ENCODE measurements at places on chromosomes 1 and 21.

DNA sequence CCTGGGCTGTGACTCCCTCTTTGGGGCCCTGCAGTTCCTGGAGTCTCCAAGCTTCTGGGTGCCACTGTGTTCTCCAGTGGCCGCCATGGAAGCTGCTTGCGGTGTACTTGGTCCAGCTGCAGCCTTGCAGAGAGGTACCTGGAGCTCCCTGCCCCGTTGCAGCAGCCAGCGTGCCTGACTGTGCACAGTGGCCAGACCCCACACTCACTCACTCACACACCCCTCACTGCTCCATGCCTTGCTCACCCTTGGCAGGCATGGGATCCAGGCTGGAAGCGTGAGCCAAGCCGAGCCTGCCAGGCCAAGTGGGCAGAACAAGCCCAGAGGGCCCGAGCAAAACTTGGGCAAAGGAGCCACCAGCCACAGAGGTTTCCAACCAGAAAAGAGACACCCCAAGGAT is 43.0 kb downstream of the MATN1 start:
- no peak for DNase-seq

DNA sequence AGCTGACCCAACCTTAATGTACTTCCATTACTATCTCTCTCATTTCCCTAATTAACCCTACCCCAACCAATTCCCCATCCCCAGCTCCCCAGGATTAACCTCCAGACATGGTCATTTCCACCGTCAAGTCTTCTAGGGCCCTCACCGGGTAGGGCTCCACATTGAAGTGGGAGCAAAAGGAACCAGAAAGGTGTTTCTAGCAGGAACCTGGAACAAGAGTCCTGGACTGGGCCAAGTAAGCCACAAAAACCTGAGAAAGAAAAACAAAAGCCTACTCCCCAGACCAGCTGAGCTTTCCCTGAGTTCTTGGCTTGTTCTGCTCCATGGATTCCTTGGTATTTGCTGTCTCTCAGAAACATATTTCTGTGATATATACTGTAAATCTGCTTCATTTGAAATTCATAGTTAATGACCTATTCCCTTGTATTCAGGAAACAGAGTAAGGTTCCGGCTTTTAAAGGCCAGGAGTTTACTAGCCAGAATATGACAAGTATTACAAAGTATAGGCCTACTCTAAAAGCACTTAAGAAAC is 58.4 kb downstream of the SYF2 start:
- DNase-seq: no peak

- DNase-seq: peak; percentile 81
Measured at GRCh38 chr21:21165063-21165645, 166.9 kb downstream of the NCAM2 start.

DNA sequence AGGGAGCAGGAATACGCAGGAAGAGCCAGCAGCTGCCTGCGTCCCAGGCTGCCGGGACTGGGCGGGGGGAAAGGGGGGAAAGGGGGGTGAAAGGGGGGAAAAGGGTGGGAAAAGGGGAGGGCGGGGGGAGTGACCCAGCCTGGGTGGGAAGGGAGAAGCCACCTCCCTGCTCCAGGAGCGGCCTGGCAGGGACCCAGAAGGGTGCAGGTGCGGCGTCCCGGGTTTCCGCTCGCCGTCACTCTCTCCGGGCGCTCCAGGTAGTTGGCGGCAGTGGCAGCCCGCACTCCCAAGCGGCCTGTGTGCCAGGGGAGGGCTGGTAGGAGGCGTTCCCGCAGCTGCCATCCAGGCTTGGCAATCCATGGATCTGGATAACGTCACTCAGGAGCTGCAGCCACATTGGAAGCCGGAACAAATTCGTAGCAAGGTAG is 141.0 kb upstream of the NGF start:
- no peak for DNase-seq

DNA sequence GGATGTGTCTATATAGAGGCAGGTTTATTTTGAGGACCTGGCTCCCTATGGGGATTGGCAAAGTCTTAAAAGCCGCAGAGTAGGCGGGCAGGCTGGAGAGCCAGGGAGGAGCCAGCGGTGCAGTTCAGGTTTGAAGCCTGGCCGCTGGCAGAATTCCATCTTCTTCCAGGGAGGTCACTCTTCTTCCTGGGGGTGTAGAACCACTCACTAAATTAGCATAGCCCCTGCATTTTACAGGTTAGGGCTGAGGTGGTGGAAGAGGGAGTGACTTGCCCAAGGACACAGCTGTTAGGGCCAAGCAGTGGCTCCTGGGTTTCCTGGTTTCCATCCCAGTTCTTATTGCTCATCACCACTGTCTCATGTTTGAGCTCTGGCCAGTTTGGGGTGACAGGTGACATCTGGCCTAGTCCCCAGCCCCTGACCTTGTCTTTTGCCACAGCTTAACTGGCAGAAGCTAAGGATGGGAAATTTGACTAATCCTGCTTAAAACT is 1.4 kb downstream of the PINK1 start:
- DNase-seq: peak; percentile 40

- no peak for DNase-seq
Measured at GRCh38 chr1:180947499-180947885, 34.8 kb downstream of the KIAA1614 start.

GRCh38 chr1:168498956-168499687 is 44.7 kb downstream of the XCL2 start:
- no peak for DNase-seq

DNA sequence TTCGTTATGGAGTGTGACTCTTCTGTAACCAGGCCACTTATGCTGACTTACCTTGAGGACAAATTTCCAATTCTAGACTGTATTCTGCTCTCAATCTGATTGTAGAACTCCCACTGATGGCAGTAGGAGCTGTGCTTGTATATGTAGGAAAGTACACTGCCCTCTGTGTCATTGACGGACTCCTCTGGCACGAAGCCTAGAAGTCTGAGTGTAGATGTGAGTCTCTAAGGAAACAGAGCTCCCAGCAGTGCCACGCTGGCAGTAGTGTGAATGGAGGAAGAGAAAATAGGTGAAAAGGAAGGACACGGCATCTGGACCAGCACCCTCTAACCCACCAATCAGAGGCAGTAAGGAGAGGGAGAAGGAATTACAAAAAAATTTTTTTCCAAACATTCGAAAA is 130.4 kb upstream of the ADGRL2 start:
- DNase-seq: peak; percentile 85

- no peak for DNase-seq
Measured at GRCh38 chr1:160139840-160140239, 11.6 kb upstream of the ATP1A4 start.

- no peak for DNase-seq
Measured at GRCh38 chr1:56439610-56440264, 139.6 kb downstream of the PLPP3 start.

GRCh38 chr1:89692601-89693521 is 59.9 kb downstream of the LRRC8C start:
- no peak for DNase-seq

GRCh38 chr1:32878183-32878582 is 7.5 kb upstream of the FNDC5 start:
- peak; percentile 54 for DNase-seq

GRCh38 chr1:3740042-3740441 is 12.2 kb upstream of the CCDC27 start:
- DNase-seq: no peak

GRCh38 chr1:171351961-171352360 is 38.0 kb downstream of the FMO4 start:
- no peak for DNase-seq

DNA sequence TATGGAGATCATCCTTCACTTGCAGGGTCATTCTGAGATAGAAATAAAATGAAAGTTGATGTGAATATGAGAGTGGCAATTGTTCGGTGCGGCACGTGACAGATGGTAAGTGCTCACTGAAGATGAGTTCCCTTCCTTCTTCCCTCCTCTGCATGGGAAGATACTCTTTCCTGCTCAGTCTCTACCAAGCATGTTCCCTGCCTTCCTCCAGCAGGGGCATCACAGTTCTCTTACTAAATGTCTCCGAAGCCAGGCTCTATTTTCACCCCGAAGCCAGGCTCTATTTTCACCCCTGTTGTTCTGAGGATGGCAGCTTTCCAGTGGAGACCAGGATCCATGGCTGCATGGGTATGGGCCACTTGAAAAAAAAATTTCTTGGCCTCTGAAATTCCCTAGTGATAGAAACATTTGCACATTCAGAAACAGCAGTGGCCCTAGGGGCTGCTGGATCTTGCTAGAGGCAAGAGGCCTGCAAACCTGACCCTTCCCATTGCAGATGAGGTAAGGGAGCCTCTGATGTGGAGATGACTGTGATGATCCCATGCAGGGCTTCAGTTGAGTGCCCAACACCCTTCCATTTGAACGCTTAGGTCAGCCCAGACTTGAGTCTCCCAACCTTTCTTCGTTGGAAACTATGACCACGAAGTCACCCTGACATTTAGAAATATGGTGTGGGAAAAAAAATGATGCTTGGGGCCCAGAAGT is 123.7 kb upstream of the HMGB4 start:
- no peak for DNase-seq

GRCh38 chr1:51423073-51423821 is 92.9 kb upstream of the TTC39A start:
- peak; percentile 42 for DNase-seq

- DNase-seq: no peak
Measured at GRCh38 chr1:65279070-65279779, 30.1 kb upstream of the DNAJC6 start.

- DNase-seq: peak; percentile 86
Measured at GRCh38 chr1:58932859-58933598, 149.2 kb upstream of the JUN start.

DNA sequence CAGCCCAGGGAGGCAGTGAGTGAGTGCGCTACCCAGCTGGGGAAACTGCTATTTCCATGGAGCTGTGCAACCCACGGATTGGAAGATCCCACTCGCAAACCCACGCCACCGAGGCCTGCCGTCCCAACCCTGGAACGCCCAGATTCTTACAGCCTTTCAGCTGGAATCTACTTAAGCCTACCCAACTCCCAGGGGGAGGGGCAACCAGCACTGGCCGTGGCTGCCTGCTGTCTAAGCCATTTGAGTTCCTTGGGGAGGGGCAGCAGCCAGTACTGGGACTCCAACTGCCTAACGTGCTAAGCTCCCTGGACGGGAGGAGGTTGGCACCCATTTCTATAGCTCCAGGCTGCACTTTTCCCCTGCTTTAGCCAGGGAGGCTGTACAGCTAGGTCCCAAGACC is 27.1 kb upstream of the ZNF669 start:
- no peak for DNase-seq

GRCh38 chr1:149848340-149849110 is 50.8 kb upstream of the BOLA1 start:
- DNase-seq: no peak

DNA sequence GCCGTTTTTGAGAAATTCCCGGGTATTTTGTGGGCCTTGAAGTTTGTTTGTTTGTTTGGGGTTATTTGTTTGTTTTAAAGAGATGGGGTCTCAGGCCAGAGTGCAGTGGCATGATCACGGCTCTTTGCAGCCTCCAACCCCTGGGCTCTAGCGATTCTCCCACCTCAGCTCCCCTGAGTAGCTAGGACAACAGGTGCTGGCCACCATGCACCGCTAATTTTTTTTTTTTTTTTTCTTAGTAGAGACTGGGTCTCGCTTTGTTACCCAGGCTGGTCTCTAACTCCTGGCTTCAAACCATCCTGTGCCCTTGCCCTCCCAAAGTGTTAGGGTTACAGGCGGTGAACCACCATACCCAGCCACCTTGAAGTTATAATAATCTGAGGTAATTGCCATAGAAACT is 2.0 kb downstream of the CHTOP start:
- no peak for DNase-seq

- DNase-seq: no peak
Measured at GRCh38 chr1:204986181-204986580, 56.8 kb upstream of the CNTN2 start.

Measured in AG08395 (cell line).